ENCODE measurements at places on chromosomes 1 and 21.

- DNase-seq = no peak
These were observed 43.0 kb downstream of the TOR3A start for GRCh38 chr1:179124873-179125272.

- DNase-seq = peak; percentile 21
These were observed 19.2 kb downstream of the S100A7 start for GRCh38 chr1:153441238-153441755.

GRCh38 chr1:236102611-236103010, 37.7 kb upstream of the NID1 start:
- no peak for DNase-seq

GRCh38 chr1:62437273-62437940, 558 bp downstream of the USP1 start:
- no peak for DNase-seq

GRCh38 chr1:167344615-167345385, 124.1 kb downstream of the POU2F1 start:
- DNase-seq = no peak

- DNase-seq = no peak
These were observed 94.7 kb upstream of the SLC25A33 start for GRCh38 chr1:9444532-9444931.

- DNase-seq = no peak
These were observed 192.5 kb upstream of the FOXD3 start for GRCh38 chr1:63129855-63130254.

DNA sequence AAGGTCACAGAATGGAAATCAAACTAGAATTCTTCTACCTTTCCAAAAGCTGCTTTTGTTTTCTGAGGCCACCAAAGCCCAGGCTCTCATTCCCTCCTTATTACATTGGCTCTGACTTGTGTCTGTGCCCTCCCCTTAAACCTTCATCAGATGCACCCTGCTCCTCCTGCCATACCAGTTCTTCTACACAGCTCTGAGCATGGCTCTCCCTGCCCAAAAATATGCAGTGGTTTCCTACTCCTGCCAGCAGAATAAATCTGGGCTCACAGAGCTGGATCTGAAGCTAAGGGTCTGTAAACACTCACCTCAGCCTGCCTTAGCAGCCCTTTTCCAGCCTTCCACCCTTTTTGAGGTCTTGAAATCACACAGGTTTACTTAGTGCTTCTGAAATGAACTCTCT, 55.0 kb downstream of the TTC3 start:
- DNase-seq = no peak

GRCh38 chr1:26083208-26083607, 15.8 kb upstream of the TRIM63 start:
- DNase-seq = no peak

GRCh38 chr1:212520299-212520698, 87.6 kb downstream of the NENF start:
- no peak for DNase-seq

DNA sequence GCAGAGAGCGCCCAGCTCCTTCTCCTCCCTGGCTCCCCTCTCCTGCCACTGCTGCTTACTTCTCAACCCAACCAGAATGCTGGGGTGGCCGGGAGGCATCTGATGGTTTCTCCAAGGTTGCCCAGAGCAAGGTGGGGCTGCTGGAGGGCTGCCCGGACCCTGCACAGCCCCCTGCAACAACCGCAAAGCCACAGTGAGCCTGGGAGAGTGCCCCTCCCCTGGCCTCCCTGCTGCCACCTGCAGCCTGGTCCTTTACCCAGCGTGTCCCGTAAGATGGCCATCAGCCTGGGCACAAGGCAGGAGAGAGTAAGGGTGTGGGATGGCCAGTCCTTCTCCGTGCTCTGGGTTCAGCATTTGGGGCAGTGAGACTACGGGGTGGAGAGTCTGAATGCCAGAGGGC, 17.0 kb downstream of the MX2 start:
- no peak for DNase-seq

DNA sequence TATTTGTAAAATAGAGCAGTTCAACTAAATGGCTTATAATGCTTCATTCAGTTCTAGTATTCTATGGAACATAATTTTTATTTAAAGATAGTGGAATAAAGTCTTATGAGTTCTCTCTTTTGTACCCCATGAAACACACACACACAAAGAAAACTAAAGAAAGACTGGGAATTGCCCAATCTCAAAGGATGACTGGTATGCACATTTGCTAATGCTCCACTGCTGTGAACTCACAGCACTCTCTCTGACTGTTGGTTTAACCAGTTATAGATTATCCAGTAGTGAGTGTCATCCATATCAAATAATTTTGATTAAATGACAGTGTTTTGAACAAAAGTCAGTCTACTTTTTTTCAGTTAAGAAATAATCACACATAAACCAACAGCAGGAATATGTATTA, 1082.4 kb upstream of the B3GALT2 start:
- no peak for DNase-seq

DNA sequence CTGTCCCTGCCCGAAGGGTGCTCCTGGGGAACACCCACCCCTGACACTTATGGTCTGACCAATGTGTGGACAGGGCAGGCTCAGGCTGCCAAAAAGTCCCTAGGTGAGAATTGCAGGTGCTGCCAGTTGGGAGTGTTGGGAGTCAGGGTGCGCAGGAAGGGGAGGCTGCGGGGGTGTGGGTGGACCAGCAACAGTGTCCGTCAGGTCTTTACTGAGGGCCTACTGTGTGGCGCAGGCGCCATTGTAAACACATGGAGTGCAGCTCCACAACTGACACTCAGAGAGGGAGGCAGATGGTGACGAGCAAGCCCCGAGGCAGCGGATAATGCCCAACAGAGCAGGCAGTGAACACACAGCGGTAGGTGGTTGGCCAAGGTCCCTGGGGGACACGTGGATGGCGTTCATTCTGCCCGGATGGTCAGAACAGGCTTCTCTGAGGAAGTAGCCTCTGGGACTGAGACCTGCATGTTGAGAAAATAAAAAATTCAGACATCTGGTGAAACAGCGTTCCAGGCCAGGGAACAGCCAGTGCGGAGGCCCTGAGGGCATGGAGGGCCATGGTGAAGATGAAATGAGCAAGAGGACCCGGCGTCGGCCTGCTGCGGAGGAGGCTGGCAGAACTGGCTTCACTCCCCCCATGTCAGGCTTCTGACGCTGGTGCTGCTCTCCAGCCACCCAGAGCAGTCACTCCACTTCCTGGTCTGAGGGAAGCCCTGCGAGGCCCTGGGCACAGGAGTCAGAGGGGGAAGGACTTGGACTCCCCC, 136.2 kb upstream of the ZBTB40 start:
- DNase-seq = no peak

DNA sequence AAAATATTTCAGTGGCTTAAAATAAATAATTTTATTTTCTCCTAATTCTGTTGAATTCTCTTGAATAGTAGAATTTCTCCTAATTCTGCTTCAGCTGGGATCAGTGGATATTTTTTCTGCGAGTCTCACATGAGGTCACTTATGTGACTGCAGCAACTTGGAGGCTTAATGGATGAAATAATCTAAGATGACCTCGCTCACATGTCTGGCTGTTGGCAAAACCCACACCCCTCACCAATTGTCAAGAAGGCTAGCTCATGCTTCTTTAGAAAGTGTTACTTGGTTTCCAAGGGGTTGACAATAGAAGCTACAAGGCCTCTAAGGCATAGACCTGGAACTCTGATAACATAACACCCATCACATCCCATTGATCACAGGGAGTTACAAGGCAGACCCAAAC, 156.9 kb upstream of the DPYD start:
- no peak for DNase-seq

DNA sequence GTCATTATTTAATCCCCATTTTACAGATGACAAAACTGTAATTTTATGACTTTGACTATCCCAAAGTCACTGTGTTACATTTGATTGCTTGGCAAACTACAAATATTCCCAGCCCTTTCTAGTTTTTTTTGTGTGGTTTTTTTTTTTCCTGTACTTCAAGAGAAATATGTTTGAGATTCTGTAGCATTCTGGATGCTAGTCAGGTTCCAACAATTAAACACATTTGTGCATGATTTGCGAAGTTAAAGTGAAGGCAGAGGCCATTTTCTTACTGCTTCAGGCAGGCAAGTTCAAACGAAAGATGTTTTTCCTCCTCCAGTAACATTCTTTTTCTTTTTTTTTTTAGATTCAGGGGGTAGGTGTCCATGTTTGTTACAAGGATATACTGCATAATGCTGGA, 107.9 kb upstream of the SERTAD4 start:
- DNase-seq = no peak

DNA sequence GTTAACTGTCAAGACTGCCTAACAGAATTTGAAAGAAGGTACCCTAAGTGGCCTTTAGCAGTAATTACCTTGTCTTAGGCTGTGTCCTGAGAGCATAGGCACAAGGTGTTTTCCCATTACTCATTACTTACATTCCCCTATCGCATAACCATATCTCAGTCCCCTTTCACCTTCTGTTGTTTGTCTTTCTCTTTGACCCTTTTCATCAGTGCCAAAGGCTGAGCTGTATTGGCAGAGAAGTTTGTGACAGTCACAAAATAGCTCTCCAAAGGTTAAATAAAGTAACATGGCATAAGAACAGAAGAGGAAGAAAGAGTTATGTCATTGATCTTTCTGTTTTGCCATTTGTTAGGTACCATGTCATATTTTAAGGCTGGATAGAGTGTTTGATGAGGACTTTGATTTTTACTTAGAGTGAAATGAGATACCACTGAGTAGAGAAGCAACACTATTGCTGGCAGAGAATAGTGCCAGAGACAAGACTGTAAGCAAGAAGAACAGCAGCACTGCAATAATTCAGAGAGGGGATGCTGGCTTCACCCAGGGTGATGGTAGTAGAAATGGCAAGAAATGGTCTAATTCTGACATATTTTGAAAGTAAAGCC, 497.8 kb downstream of the TTLL7 start:
- DNase-seq = no peak

GRCh38 chr21:32307706-32308105, 9.1 kb downstream of the MRAP start:
- DNase-seq = no peak

GRCh38 chr1:52836035-52836434, 6.5 kb upstream of the ZYG11A start:
- no peak for DNase-seq

- no peak for DNase-seq
These were observed 395.6 kb downstream of the ST6GALNAC3 start for GRCh38 chr1:76470166-76470565.
